ENCODE measurements at places on chromosomes 3 and 15. TPM values are rescaled to one million over a fixed set of nuclear protein-coding genes. Genes with fewer than 3 reads are reported as not detected.

ADGRG7 gene
- total RNA-seq, result 22.5 TPM

THBS1 gene
- 13.5 TPM for total RNA-seq

ALDH1A2 gene
- total RNA-seq, result not detected

XYLB gene
- 0.47 TPM for total RNA-seq

ZNF717 gene
- 4.4 TPM for total RNA-seq

MON1A gene
- 1.2 TPM for total RNA-seq

Data from CD8-positive, alpha-beta T cell (primary cell).